ENCODE measurements at places on chromosomes 1 and 21. TPM values are rescaled to one million over a fixed set of nuclear protein-coding genes. Genes with fewer than 3 reads are reported as not detected.

Gene COL9A2
- 4.9 TPM for total RNA-seq

Gene CNN3
- total RNA-seq: 384 TPM

Gene CASZ1
- 0.30 TPM for total RNA-seq

Gene DNASE2B
- 0.17 TPM for total RNA-seq

Gene SEMA4A
- total RNA-seq: 0.67 TPM

Gene KRTAP8-1
- total RNA-seq: not detected
